ENCODE measurements at places on chromosomes 7 and 10.

GRCh38 chr7:102991540-102992214, 78.9 kb downstream of the LRRC17 start:
- DNase-seq: no peak

- no peak for DNase-seq
Observed at GRCh38 chr10:44807451-44807850, 103.7 kb upstream of the TMEM72 start.

DNA sequence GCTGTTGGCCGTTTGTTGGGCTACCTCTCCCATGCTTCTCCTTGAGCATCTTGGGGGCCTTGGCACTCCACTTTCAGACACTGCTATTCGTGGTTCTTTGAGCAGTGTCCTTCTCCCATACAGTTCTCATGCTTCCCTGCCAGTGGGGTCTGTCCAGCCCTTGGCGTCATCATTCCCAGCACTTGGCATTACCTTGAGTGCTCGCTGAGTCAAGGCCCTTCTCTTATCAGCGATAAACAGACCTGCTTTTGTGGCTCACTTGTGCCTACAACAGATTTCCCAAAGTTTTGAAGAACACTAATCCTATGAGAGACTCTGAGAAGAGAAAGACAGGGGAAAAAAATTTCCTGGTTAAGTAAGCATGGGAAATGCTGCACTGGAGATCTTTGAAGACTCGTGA, 85.3 kb downstream of the NOC3L start:
- DNase-seq: no peak

DNA sequence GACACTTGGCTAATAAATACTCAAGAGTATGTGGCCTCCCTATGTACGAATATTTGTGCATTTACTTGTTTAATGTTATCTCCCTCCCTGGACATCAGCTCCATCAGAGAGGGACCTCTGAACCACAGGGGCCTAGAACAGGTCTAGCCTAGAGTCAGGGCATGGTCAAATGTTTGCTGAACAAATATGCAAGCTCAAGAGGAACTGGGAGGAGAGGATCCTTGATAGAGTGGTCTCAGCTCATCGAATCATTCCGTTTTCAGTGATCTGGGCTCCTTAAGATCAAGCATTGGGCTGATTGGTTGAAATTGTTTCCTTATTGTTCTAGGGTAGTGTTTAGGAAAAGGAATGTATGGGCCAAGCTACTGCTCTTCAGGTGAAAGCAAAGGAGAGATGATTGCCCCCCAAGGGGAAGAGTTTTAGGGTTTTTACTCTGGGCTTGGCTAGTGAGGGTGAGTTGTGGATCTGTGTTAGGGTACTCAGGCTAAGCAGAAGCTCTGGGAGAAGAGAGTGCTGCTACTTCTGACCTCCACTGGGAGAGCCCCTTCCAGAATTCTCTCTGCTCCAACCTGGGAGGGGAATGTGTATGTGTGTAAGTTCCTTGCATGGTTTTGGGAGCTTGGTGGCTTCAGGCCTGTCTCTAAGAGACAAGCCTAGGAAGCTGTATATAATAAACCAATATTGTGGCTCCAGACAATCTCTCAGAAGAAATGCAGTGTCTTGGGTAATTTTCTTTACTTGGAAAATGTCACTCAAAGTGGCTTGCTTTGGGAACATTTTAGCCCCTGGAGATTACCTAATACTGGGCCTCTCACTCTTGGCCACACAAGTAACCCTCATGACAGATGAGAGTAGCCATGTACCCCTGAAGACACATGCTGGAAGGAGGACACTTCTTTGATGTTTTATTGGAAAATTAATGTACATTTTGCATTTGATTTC, 110.0 kb downstream of the EMX2 start:
- DNase-seq: no peak

DNA sequence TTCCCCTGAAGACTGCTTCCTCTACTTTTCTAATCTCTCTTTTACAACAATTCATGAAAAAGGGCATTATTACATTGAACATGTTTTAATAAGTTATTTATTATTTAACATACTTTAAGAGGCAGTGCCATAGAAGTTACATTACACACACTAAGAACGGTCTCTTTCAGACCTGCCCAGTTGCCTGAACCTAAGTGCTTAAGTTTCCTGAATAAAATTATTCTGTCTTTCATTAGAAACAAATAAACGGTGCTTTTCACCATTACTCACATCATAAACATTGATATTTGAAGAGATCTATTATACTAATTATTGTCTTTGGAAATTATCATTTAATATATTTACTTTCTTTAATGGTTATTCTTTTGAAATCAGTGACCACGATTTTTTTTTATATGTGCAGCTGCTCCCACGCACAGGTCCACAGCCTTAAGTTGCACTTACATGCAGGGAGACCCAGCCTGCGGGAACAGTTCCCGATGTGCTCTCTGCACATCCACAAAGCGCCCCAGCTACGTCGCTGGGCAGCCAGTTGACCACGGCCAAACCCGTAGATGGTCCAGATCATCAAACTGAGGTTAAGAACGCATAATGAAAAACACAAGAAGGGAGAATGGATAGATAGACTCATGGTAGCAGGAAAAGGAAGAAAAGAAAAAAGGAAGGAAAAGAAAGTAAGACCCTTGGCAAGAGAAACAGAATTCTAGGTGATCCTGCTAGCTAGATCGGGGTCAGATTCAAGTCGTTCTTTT, 437.0 kb upstream of the MGMT start:
- DNase-seq: no peak

All from GM13977 (cell line).